ENCODE measurements at places on chromosomes 13 and 19.
A peak's percentile ranks its signal among the peaks of the same experiment; 100 is the strongest.

- no peak for DNase-seq
These were observed 666.2 kb downstream of the SLITRK6 start for GRCh38 chr13:85132986-85133385.

GRCh38 chr13:79989217-79989661 lies 351.7 kb downstream of the SPRY2 start:
- DNase-seq, result peak; percentile 39

- peak; percentile 60 for DNase-seq
These were observed 1.6 kb downstream of the NACC1 start for GRCh38 chr19:13119627-13120026.

GRCh38 chr19:33821871-33822270 lies 25.2 kb downstream of the KCTD15 start:
- DNase-seq, result no peak

DNA sequence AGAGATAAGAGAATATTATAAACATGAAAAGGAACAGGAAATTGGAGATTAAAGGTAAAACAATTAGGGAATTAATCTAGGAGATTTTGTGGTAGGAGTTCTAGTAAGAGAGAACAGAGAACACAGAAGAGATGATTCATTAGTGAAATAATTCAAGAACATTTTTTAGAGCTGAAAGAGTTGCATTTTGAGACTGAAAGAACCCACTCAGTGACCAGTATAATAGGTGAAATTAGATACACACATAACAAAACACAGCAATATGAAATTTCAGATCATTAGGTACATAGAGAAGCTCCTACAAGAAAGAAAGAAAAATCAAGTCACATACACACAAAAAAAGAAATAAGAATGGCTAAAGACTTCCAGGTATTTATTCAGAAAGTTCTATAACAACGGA lies 144.0 kb downstream of the CYSLTR2 start:
- no peak for DNase-seq
